ENCODE measurements at places on chromosomes 12 and 14. TPM values are rescaled to one million over a fixed set of nuclear protein-coding genes. Genes with fewer than 3 reads are reported as not detected.

Gene DCAF5
- polyA plus RNA-seq: 26.9 TPM

Gene SDS
- polyA plus RNA-seq: not detected

Gene CLEC9A
- 0.13 TPM for polyA plus RNA-seq

Gene NTN4
- polyA plus RNA-seq: 6.2 TPM

Gene FOXA1
- 9.5 TPM for polyA plus RNA-seq

Gene PLCZ1
- polyA plus RNA-seq: not detected

Gene PAX9
- 78.7 TPM for polyA plus RNA-seq

Gene PRB2
- polyA plus RNA-seq: not detected
